ENCODE measurements at places on chromosomes 1 and 21.

DNA sequence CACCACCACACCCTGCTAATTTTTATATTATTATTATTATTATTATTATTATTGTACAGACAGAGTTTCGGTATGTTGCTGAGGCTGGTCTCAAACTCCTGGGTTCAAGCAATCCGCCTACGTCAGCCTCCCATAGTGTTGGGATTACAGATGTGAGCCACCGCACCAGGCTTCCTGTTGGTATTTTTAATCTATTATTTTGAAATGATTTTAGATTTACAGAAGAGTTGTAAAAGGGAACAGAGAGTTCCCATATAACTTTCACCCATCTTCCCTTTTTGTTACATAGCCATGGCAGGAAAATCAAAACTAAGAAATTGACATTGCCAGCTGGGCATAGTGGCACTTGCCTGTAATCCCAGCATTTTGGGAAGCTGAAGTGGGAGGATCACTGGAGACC, 42.9 kb upstream of the CITED4 start:
- DNase-seq, result no peak

GRCh38 chr1:218135371-218135770, 149.7 kb upstream of the RRP15 start:
- DNase-seq, result no peak

- DNase-seq, result no peak
Measured at GRCh38 chr1:68673771-68674170, 176.9 kb upstream of the DEPDC1 start.

DNA sequence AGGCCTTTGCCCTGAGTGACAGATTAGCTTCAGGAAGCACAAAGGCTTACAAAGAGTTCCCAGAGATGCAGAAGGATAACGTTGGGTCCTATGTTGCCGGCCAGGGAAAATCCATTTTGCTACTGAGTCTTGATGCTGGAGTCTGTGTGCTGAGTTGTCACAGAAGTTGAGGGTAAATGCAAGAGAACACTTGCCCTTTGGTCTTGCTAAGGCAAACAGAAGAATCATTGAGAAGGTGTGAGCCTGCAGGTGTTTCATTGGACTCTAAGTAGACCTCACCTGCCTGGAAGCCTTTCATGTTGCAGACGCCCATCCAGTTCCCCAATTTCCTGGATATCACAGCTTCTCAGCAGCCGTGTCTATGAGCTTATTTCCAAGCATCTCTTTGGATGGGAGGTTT, 105.2 kb downstream of the PCP4 start:
- no peak for DNase-seq

GRCh38 chr1:232891656-232892317, 58.6 kb upstream of the NTPCR start:
- no peak for DNase-seq

DNA sequence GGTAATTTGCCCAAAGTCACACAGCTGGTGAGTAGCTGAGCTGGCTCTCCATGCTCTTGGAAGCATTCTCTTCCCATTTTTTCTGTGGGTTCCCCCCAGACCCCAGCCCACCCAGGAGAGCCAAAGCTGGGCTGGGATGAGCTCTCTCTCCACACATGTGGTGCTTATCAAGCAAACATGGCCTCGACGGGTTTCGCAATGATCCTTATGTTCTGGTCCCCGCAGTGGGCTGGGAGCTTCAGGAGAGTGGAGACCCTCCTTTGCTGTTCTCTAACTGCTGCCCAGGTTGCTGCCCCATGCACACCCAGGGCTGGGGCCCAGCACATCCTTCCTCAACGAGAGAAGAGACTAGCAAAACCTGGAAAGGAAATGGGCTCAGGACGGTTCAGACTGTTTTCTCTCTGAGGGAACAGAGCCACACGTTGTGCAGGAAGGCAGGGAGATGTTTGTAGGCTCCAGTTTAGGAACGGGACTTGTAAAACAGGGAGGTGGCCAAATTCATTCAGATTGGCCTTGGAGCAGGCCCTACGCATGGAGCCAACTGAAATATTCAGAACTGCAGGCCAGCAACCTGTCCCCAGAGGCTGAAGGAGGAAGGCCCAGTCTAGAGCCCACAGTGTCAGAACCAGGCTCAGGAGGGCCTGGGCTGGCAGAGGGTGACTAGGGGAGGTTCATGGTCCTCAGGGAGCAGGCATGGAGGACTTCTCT, 27.2 kb upstream of the CSF1 start:
- DNase-seq, result no peak

GRCh38 chr1:241555526-241555925, 23.3 kb downstream of the KMO start:
- DNase-seq, result no peak

DNA sequence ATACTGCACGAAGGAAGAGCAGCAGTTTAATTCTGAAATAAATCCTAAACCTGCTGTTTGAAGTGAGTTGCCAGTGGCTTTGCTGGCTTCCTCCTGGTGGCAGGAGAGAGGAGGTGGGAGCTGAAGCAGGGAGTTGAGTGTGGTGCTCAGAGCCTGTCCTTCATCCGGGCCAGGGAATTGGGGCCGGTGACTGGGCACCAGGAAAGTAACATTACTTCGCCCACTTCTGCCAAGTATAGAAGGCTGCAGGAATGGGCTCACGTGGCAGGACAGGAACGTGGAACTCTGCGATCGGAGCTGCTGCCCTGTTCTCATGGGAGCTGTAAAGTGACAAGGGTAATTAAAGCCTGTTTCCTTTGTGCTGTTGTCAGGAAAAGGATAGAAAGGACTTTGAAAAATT, 8.7 kb downstream of the TOR3A start:
- DNase-seq, result no peak

- DNase-seq, result no peak
Measured at GRCh38 chr1:227372726-227373130, 54.4 kb upstream of the CDC42BPA start.

DNA sequence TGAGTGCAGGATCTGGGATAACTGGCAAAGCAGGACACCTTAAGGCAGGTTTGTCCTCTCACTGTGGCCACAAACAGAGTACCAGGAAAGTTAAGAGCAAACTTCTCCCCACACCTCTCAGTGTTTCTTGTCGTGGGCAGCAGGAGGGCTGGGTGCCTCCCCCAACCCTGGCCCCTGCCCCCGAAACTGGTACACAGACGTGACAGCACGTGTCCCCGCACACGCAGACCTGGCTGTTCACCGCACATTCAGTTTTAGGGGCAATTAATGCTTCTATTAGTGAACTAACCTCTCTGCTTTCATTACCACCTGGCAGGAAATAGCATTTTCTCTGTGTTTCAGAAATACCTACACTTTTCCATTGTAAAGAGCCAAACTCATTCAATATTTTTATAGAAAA, 32.9 kb upstream of the RIPK4 start:
- no peak for DNase-seq

Data from GM12865 (cell line).